ENCODE measurements at places on chromosomes 5 and 9.

- no peak for DNase-seq
Observed at GRCh38 chr5:151351671-151352070, 4.3 kb upstream of the SLC36A2 start.

- no peak for DNase-seq
Observed at GRCh38 chr5:31268686-31269085, 75.2 kb downstream of the CDH6 start.

DNA sequence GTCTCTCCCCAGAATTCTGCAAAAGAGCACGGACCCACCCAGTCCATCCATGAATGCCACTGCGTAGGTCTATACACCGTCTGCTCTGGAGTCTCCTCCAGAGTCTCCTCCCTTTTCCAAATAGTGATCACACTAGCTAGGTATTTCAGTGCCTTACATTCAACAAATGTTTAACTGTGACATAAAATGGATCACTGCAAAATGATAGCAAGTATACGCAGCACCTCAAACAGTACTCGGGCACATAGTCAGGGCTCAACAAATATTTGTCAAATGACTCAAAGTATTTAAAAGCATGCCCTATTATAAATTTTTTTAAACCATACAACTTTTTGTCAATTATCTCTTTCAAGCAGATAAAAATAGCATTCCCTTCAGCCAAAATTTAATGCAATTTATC, 60.5 kb downstream of the TLE1 start:
- DNase-seq = no peak

- DNase-seq = no peak
Observed at GRCh38 chr5:56281489-56282165, 48.5 kb upstream of the ANKRD55 start.

GRCh38 chr9:122087406-122088200, 5.5 kb downstream of the TTLL11 start:
- DNase-seq = no peak

- no peak for DNase-seq
Observed at GRCh38 chr9:77915744-77916143, 115.9 kb downstream of the GNAQ start.

DNA sequence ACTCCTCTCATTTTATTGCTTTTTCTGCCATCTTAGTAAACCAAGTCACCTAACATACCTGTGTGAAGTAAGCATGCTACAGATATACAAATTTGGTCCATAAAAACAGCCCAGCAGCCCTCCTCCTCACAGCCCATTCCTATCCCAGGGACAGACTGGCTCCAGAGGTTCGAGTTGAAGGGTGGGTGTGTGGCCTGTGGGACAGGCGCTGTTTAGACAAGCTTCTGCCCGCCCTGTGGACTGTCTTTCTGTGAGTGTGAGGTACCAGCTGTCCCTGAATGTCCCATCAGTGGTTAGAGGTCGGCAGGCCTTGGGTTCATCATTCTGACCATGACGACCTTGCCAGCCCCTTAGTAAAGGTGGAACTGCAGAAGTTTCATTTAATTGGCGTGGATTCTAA, 82.0 kb downstream of the WNK2 start:
- DNase-seq = no peak

DNA sequence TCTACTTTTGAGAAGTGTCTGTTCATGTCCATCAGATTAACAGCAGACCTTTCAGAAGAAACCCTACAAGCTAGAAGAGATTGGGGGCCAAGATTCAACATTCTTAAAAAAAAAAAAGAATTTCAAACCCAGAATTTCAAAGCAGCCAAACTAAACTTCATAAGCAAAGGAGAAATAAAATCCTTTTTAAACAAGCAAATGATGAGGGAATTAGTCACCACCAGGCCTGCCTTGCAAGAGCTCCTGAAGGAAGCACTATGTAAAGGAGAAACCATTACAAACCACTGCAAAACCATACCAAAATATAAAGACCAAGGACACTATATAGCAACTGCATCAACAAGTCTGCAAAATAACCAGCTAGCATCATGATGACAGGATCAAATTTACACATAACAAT, 124.6 kb upstream of the PDE4D start:
- no peak for DNase-seq

DNA sequence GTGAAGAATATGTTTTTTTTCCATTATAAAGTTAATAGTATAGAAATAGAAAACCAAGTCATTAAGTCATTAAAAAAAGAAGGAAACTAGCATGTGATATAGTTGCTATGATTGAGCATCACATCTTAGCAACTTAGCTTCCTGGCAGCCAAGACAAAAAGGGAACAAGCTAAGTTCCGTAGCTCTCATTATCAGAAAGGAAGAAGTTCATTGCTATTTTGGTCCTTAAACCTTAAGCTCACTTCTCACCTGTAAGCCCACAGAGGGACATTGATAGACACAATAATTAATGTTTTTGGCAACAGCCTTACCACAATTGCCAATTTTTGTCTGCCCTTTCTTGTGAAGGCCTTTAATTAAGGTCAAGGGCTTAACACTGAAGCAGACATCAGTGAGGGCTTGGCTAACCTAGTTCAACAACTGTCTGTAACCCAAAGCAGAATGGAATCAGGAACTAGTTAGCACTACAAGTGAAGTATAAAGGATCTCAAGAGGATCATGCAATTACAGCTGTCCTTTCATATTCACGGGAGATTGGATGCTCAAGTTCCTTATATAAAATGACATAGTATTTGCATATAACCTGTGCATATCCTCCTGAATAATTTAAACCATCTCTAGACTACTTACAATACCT, 24.0 kb upstream of the KLF4 start:
- no peak for DNase-seq

DNA sequence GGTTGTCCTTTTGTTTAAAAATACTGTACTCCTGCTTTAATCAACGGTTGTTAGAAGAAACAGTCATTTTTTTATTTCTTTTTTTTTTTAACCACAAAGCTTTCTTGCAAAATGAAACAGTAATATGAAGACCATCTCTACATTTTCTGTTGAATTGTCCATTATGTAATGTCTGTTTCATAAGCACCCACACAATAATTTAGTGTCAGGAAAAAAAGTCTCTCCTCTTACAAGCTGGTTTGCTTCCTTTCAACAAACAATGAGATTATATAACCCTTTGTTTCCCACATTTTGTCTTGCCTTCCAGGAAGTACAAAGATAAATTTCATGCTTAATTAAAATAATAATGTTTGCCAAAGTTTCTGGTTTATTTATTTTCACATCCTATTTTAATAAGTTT, 16.7 kb downstream of the CTNNAL1 start:
- DNase-seq = no peak

DNA sequence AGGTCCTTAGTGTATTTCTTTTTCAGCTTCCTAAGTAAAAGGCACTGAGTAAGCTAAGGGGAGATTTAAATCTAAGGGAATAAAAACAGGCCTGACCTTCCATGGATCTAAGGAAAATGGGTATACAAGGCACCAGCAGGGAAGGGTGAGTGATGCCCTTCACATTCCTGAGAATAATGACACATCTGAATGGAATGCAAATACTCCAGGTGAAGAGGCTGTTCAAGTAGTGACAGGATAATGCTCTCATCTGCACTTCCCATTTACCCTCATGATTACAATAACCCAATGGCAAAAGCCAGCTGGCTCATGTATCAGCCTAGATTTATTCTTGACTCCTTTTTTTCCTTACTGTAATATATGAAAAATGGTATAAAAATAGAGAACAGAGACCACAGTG, 216.2 kb upstream of the ACTBL2 start:
- DNase-seq = no peak

DNA sequence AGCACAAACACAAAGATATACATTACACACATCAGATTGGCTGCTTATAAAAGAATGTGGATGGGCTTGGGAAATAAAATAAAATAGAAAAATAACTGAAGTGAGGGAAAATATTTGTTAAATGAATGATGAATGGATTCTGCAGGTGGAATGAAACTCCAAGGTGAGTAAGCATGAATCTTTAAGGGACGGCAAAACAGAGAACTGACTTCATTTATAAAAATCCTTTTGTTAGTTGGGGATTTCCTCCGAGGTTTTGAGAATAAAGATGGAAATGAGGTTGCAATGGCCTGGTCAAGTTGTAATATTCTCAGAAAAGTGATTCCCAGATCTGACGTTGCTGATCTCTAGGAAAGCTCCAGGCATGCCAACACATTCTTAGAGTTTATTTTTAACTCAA, 20.9 kb upstream of the SEMA6A start:
- no peak for DNase-seq

DNA sequence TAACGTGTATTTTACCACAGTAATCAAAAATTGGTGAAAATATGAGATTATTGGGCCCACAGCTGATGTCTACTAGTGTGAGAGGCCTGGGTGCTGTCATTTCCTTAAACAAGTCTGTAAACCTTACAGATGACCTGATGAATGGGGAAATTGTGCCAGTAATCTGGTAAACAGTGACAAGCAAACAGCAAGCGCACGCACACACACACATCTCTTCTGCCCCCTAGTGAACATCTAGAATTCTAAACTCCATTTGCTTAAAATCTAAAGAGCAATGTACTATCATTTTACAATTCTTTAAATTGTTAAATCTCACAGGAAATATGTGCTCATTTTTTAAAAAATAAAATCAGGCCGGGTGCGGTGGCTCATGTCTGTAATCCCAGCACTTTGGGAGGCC, 7.5 kb upstream of the RAPGEF1 start:
- DNase-seq = no peak

DNA sequence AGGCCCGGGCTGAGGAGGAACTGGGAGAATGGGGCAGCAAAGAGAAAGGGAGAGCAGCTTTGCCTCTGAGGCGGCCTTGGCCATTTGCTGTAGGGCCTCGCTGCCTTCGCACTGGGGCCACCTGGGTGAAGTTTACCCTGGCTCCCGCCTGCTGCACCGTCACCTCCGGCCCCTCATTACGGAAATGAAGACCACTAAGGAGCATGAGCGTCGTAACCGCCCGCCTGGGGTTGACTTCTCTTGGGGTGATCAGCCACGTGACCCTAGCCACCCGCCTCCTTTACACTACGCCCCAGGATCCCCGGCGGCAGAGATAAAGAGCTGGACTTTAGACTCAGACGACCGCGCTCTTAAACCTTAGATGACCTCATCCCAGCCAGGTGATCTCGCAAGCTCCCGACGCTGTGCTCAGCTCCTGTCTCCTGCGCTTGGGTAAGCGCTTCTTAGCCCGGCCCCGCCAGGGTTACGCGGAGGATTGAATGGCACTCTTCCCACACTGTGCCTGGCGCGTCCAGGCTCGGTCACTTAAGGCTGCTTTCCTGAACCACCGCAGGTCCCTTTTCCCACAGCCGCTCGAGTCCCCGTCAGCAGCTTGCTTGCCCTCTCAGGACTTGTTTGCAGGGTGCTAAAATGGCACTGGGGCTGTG, 107.9 kb upstream of the LARP1 start:
- no peak for DNase-seq

- no peak for DNase-seq
Observed at GRCh38 chr9:101366038-101366756, 18.6 kb downstream of the BAAT start.

GRCh38 chr5:147687118-147687517, 95.4 kb downstream of the JAKMIP2 start:
- DNase-seq = no peak

- no peak for DNase-seq
Observed at GRCh38 chr9:96201140-96201539, 100.8 kb downstream of the HSD17B3 start.

DNA sequence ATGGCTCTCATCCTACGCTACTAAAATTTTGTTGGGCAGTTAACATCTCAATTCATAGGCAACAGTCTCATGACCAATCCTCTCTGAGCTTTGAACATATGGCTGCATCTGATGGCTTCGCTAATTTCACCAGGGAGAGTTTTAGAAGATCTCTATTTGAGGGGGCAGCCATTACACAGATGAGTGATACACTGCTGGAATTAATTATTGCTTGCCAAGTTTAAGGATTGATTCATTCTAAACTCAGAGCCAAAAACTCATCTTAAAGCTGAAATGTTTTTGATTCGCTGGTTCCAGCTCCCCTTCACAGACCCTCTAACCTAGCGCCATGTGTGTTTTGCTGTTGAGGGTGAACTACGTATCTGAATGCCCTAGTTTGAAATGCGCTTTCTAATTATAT, 519.9 kb upstream of the WWC1 start:
- no peak for DNase-seq

DNA sequence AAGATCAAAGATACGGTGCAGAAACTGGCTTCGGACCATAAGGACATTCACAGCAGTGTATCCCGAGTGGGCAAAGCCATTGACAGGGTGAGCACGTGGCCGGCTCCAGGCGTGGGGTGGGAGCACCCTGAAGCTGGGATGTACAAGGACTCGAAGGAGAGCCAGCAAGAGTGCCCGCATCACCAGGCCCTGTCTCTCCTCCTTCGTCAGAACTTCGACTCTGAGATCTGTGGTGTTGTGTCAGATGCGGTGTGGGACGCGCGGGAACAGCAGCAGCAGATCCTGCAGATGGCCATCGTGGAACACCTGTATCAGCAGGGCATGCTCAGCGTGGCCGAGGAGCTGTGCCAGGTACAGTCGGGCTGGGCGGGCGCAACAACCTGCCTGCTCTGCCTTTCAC, 11.0 kb downstream of the NHP2 start:
- DNase-seq = no peak

GRCh38 chr5:122292332-122292731, 19.7 kb upstream of the SNCAIP start:
- no peak for DNase-seq

DNA sequence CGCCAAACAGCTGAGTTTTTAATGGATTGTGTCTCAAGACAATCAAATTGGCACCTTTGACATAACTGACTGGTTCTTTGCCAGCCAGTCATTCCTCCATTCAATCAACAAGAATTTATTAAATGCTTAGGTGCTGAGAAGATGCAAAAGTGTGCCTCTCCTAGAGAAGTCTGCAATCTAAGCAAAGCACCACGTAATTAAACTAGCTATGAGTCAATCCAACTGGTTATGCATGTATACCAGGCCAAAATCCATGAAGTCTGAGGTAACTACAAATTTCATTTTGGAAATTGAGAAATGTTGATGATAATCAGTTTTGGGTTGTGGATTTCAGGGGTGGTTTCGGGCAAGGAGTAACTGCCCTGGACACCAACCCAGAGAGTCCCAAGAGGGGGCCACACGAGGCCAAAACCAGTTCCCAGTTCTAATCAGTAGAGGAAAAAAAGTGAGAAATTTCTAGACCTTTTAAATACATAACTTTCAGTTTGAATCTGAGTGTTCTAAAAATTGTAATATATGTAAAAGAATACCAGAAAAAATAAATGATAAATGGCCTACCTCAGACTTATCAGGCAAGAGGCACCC, 92.6 kb downstream of the EFNA5 start:
- DNase-seq = no peak

GRCh38 chr9:96214635-96215034, 87.3 kb downstream of the HSD17B3 start:
- no peak for DNase-seq

- DNase-seq = no peak
Observed at GRCh38 chr5:42691413-42691937, 65.1 kb upstream of the CCDC152 start.
